ENCODE measurements at places on chromosomes 13 and 19.

- no peak for DNase-seq
Observed at GRCh38 chr13:20124303-20124702, 36.5 kb downstream of the GJA3 start.

- no peak for DNase-seq
Observed at GRCh38 chr13:80716610-80717081, 375.7 kb upstream of the SPRY2 start.

DNA sequence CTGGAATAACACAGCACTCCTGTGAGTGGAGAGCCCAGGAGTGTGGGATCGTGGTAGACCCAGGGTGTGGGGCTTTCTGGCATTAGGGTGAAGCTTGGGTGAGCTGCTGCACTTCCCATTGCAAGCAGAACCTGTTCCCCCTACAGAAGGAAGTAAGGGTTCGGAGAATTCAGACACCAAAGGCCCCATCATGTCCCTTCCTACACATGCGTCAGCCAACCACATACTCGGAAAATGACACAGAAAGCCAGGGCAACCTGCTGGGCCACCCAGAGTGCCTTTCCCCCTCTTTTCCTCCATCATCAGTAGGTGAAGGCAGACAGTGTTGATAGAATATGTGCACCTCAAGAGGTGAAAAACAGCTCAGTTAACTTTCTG, 42.9 kb downstream of the GGACT start:
- DNase-seq, result no peak

DNA sequence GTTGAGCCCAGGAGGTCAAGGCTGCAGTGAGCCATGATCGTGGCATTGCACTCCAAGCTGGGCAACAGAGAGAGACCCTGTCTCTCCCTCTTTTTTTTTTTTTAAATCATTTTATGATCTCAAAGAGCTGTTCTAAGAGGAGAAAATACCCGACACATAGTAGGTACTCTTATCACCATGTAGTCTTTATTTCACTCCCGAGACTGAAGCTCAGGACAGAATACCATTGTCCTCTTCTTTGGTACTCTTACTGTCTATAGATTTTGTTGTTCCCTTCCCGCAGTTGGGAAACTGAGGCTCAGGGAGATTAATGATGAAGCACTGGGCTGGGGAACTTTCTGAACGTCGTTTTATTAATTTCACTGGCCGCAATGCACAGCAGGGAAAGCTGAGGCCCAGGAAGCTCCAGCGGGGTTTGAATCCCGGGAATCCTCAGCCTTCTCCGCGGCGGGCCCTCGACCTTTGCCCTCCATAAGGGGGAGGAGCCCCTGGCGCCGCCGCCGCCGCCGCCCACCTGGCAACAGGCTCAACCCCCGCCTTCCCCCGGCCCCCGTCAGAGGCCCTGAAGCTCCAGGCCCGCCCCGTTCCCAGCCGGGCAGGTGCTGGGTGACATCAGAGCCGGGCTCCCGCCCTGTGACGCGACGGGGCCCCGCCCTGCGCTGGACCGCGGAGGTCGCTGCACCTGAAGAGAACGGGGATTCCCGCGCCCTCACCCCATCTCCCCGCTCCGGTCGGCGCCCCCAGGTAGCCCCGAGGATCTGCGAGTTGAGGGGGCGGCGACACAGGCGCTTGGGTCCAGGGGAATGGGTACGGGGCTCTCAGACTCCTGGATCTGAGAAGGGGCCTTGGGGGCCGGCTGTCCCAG, 1.6 kb downstream of the MYH14 start:
- peak; percentile 99 for DNase-seq

DNA sequence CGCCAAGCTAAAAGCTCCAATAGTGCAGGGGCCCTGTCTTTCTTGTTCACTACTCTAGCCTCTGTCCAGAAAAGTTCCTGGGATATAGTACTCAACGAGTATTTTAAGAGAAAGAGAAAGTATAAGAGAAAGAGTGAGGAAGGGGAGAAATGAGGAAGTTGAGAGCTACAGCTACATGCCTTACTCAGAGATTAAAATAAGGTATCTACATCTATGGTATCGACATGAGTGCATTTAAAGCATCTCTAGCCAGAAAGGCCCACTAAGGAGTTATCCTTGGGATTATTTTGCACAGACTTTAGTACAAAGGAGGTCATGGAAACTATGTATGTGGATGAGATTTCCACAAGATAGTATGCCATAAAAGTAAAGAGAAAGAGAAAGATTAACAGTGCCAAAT, 28.5 kb downstream of the MYCBP2 start:
- DNase-seq, result no peak

- DNase-seq, result peak; percentile 95
Observed at GRCh38 chr19:53908935-53909415, at the start of gene CACNG7. CACNG7 (plus strand) TSS chr19:53909278; CDS start chr19:53912832, 3,554 bp downstream.

DNA sequence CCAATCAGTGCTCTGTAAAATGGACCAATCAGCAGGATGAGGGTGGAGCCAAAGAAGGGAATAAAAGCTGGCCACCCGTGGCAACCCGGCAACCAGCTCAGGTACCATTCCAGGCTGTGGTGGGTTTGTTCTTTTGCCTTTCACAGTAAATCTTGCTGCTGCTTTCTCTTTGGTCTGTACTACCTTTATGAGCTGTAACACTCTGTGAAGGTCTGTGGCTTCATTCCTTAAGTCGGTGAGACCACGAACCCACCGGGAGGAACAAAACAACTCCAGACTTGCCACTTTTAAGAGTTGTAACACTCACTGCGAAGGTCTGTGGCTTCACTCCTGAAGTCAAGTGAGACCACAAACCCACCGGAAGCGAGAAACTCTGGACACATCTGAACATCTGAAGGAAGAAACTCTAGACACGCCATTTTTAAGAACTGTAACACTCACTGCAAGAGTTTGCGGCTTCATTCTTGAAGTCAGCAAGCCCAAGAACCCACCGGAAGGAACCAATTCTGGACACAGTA, 16.5 kb upstream of the SPACA6 start:
- no peak for DNase-seq

GRCh38 chr13:55682776-55683175, 1457.9 kb upstream of the PRR20A start:
- no peak for DNase-seq

DNA sequence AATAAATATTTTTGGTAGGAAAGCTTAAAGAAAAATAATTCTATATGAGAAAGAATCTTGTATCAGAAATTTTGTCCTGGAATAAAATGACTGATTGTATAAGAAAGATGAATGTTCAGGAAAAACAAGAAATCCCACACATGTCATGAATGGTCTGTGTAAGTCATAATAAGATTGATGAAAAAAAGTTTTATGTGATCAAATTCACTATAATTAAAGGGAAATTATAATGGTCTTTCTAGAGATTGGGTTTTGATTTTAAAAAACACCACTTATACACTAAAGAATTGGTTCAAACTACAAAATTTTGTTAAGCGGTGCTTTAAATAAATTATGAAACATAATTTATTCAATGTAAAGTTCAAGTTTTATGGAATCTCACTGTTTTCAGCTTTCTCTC, 7.2 kb upstream of the ZNF841 start:
- DNase-seq, result no peak

GRCh38 chr19:32458500-32459123, 53.0 kb downstream of the DPY19L3 start:
- no peak for DNase-seq

GRCh38 chr19:40339018-40339728, 9.0 kb downstream of the C19orf47 start:
- no peak for DNase-seq

GRCh38 chr13:73168953-73169401, 110.2 kb downstream of the KLF5 start:
- DNase-seq, result no peak

DNA sequence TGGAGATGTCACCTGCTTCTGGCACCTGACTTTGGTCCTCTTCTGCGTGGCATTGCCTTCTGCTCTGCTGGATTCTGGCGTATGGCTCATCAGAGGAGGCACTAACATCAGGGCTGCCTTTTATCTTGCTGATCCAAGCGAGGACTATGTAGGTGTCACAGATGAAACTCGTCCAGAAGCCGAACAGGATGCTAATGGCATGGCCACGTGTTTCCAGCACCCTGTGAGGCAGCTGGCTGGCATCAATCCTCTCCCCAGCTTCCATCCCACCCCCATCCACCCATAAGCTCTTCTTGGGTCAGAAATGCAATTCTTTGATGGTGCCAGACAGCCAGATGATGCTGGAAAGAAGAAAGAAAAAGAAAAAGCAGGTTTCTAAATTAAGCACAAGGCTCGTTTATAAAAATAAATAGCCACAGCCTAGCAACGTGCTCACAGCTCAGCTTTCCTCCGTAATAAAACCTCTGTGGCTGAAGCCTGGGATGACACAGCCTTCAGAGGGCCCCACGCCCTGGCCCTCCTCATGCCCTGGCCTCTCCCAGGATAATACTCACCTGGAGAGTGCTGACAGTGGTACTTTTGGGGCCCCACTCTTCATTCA, 212.9 kb upstream of the SERP2 start:
- no peak for DNase-seq

DNA sequence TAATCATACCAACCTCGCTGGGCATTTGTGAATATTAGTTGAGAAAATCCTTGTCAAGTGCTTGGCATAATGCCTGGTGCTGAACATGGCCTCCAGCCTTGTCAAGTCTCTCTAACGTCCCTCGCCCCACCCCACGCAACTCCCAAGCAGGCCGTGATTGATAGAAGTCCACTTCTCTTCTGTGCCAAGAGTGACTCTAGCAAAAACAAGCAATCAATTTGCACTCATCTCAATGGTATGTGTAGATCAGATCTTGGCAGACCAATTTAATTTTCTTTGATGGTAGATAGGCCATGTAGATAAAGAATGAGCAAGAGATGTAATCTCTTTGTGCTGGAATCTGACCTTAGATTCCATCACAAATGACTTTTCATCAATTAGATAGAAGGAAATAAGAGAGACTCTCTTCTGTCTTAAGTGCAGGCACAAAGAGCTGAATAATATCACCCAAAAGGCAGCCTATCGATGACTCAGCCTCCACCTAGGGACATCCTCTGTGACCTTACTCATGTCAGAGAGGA, 31.0 kb upstream of the KATNAL1 start:
- DNase-seq, result no peak

GRCh38 chr19:16888629-16889365, at the start of gene F2RL3:
F2RL3 (plus strand) TSS chr19:16888999; CDS start chr19:16889190, 191 bp downstream.
- DNase-seq, result peak; percentile 70

GRCh38 chr19:35596366-35596999, 10.5 kb downstream of the PMIS2 start:
- DNase-seq, result peak; percentile 75

All from H7 (cell line).